ENCODE measurements at places on chromosomes 4 and X.
A peak's percentile ranks its signal among the peaks of the same experiment; 100 is the strongest.

DNA sequence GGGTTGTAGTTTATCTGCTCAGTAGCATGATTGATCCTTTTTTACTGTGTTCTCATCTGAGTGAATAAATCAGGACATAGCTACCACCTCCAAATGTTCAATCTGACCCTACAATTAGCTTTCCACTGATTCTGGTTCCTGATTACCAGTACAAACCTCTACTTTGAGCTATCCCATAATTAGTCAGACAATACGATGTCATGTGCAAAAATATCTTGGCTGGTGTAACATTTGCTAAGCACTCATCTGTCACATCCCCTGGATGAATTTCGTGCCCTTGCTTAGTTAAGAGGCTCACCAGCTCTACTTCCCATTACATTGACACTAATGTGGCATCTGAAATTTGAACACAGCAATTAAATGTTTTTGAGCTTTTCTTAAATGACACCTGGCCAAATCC is 1101.0 kb upstream of the PCDH7 start:
- no peaks in the 10 kb centered on the region for H3K27me3 ChIP-seq
- no peaks in the 10 kb centered on the region for H3K36me3 ChIP-seq
- no peaks in the 10 kb centered on the region for H3K4me1 ChIP-seq
- no peak overlapping the region for H3K27ac ChIP-seq

GRCh38 chr4:76606645-76607265 is 171.7 kb downstream of the SHROOM3 start:
- no peaks in the 10 kb centered on the region for H3K36me3 ChIP-seq
- no peaks in the 10 kb centered on the region for H3K27me3 ChIP-seq
- no peak overlapping the region for H3K27ac ChIP-seq
- H3K4me1 ChIP-seq, result peaks cover 21% of the 10 kb centered on the region
- DNase-seq, result no peak
- H3K4me3 ChIP-seq, result no peak overlapping the region

DNA sequence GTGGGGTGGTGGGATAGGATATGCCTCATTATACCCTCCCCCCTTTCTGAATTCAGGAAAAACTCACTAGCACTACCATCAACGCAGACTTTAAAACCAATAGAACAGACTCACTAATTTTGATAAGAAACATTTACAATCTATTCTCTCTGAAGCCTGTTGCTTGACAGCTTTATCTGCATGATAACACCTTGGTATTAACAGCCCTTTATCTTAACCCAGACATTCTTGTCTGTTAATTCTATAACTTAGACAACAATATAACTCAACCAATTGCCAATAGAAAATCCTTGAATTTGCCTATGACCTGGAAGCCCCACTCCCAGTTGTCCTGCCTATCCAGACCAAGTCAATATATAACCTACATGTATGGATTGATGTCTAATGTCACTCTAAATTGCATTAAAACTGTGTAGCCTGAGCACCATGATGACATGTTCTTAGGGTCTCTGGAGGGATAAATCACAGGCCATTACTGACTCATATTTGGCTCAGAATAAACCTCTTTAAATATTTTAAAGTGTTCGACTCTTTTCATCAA is 1.5 kb upstream of the UGT2A3 start:
- H3K4me1 ChIP-seq, result no peaks in the 10 kb centered on the region
- DNase-seq, result no peak
- no peak overlapping the region for H3K4me3 ChIP-seq
- no peaks in the 10 kb centered on the region for H3K27me3 ChIP-seq
- H3K36me3 ChIP-seq, result no peaks in the 10 kb centered on the region
- H3K27ac ChIP-seq, result no peak overlapping the region

DNA sequence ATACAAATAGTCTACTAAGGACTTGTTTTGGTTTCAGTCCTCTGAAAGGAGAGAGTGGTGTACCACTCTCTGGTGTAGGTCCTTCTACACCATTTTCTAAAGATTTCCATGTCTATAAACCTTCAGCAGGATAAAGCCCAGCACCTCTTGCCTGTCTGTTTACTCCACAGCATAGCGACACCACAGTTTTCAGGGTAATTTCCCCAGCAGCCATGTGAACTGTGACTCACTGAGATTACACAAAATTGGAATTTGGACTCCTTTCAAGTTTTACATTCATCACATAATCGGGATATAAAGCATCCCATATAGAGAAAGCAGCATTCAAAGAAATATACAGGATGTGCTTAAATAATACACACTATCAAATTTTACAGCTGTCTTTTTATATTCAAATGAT is 229.6 kb downstream of the PRDM5 start:
- no peak for DNase-seq
- no peak overlapping the region for H3K27ac ChIP-seq
- no peaks in the 10 kb centered on the region for H3K36me3 ChIP-seq
- H3K4me1 ChIP-seq, result no peaks in the 10 kb centered on the region
- H3K4me3 ChIP-seq, result no peak overlapping the region
- no peaks in the 10 kb centered on the region for H3K27me3 ChIP-seq

GRCh38 chrX:11259437-11259836 is 33.8 kb upstream of the AMELX start:
- H3K27ac ChIP-seq, result no peak overlapping the region
- H3K4me1 ChIP-seq, result no peaks in the 10 kb centered on the region
- H3K36me3 ChIP-seq, result peaks cover 2% of the 10 kb centered on the region
- H3K4me3 ChIP-seq, result no peak overlapping the region
- no peaks in the 10 kb centered on the region for H3K27me3 ChIP-seq

GRCh38 chr4:120809518-120809917 is 113.0 kb downstream of the PRDM5 start:
- no peak for DNase-seq
- H3K27ac ChIP-seq, result no peak overlapping the region
- H3K27me3 ChIP-seq, result no peaks in the 10 kb centered on the region
- peaks cover 48% of the 10 kb centered on the region for H3K36me3 ChIP-seq
- no peaks in the 10 kb centered on the region for H3K4me1 ChIP-seq
- H3K4me3 ChIP-seq, result no peak overlapping the region

- no peak overlapping the region for H3K4me3 ChIP-seq
- no peak for DNase-seq
- peaks cover 3% of the 10 kb centered on the region for H3K4me1 ChIP-seq
- peaks cover 2% of the 10 kb centered on the region for H3K36me3 ChIP-seq
Observed at GRCh38 chrX:68114573-68115129, 318.6 kb downstream of the OPHN1 start.

- H3K27ac ChIP-seq, result no peak overlapping the region
- peaks cover 46% of the 10 kb centered on the region for H3K36me3 ChIP-seq
- no peak for DNase-seq
- peaks cover 6% of the 10 kb centered on the region for H3K4me1 ChIP-seq
- no peaks in the 10 kb centered on the region for H3K27me3 ChIP-seq
Observed at GRCh38 chr4:186258216-186258811, 7.7 kb upstream of the F11 start.

- H3K4me1 ChIP-seq, result peaks cover 22% of the 10 kb centered on the region
- no peaks in the 10 kb centered on the region for H3K27me3 ChIP-seq
- no peak overlapping the region for H3K4me3 ChIP-seq
- H3K27ac ChIP-seq, result peak overlapping the region; percentile 64
Observed at GRCh38 chr4:27088491-27088890, 227.8 kb downstream of the STIM2 start.

DNA sequence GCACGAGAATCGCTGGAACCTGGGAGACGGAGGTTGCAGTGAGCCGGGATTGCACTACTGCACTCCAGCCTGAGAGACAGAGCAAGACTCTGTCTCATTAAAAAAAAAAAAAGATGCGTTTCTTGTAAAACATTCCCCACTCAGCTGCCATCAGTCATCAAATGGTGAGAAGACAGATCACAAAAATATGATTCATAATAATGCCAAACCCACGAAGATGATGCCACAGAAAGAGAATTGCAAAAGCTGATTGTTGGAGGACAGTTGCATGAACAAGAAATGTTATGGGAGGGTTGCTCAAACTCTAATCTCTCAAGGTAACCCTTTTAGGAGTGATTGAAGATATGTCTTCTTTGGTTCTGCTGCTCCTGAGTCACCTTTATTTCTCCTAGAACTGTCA is 21.4 kb upstream of the SMIM14 start:
- no peaks in the 10 kb centered on the region for H3K27me3 ChIP-seq
- no peak for DNase-seq
- no peak overlapping the region for H3K4me3 ChIP-seq
- H3K4me1 ChIP-seq, result no peaks in the 10 kb centered on the region
- H3K36me3 ChIP-seq, result no peaks in the 10 kb centered on the region
- no peak overlapping the region for H3K27ac ChIP-seq

DNA sequence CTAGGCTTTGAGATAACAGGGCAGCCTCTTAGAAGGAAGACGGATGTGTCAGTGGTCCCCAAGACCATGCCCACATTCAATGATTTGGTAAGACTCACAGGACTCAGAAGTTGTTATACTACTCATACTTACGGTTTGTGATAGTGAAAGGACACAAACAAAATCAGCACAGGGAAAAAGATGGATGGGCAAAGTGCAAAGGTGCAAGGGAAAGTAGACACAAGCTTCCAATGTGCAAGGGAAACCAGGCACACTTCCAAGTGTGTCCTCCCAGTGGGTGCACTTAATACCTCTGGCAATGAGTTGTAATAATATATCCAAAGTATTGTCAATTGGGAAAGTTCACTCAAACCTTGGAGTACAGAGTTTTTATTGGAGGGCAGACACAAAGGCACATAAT is 53.8 kb upstream of the VCX start:
- no peaks in the 10 kb centered on the region for H3K27me3 ChIP-seq
- no peak for DNase-seq
- no peaks in the 10 kb centered on the region for H3K36me3 ChIP-seq
- H3K27ac ChIP-seq, result no peak overlapping the region
- no peaks in the 10 kb centered on the region for H3K4me1 ChIP-seq

- H3K4me1 ChIP-seq, result no peaks in the 10 kb centered on the region
- DNase-seq, result no peak
- H3K27ac ChIP-seq, result no peak overlapping the region
- H3K27me3 ChIP-seq, result no peaks in the 10 kb centered on the region
Observed at GRCh38 chr4:3136454-3136853, 62.0 kb downstream of the HTT start.

Measured in H9 (cell line).